Kasumi-1 (cell line): ENCODE measurements at places on chromosomes 4 and X.

- DNase-seq = no peak
These were observed 22.5 kb downstream of the ELF2 start for GRCh38 chr4:139154538-139154937.

DNA sequence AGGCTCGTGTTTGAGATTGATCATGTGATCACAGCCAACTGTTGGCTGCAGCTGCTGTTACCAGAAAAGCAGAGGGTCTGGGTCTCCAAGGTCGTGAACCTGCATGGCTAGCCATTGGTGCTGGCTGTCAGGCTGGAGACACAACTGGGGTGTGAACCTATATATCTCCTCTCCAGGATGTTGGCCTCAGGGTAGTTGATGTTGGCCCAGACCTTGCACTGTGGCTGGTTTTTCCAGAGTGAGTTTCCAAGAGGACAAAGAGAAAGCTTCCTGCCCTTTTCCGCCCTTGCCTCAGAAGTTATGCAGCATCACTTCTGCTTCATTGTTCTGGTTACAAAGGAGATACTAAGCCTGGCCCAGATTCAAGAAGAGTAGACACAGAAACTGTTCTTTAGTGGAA lies 607.8 kb upstream of the HS3ST1 start:
- no peak for DNase-seq

GRCh38 chrX:12245650-12246645 lies 107.7 kb downstream of the FRMPD4 start:
- DNase-seq = no peak

- DNase-seq = no peak
These were observed 91.6 kb downstream of the APBB2 start for GRCh38 chr4:41122775-41123174.

DNA sequence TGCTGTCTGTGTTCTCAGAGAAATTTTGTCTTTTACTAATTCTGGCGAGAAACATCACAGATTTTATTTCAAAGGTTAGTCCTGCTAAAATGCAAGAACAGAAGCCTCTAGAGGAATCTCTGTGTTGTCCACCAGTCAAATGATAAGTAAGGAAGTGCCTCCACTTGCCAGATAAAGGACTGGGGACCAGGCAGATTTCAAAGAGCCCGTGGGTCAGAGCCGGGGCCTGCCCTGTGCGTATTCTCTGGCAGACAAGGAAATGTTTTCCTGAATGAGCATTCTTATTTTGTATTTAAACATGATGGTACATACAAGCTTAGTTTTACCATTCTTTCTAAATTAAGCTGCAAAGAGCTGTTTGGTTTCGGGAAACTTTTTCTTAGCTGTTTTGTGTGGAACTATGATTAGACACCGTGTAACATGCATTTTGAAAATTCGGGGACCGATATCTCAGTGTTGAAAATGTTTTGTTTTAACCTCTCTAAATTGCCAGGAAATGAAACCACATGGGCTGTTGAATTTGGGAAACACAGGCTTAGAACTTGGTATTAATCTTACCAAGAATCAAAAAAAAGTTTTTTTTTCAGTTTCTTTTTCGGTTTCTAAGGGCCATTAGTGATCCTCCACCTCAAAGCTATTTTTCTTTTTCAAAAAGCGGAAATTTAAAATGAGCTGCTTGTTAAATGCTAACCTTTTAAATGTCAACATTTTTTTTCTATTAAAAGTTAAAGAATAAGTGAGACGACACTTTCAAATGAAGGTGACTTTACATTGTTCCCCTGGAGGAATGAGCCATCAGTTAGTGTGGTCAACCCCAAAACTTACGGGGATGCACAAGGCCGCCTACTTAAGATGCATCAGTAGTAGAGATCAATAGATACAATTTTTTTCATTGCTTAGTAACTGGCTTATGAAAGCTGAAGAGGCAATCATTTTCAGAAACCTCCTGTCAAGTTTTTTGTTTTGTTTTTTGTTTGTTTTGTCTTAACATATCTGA lies 89.6 kb upstream of the MTM1 start:
- DNase-seq = no peak

DNA sequence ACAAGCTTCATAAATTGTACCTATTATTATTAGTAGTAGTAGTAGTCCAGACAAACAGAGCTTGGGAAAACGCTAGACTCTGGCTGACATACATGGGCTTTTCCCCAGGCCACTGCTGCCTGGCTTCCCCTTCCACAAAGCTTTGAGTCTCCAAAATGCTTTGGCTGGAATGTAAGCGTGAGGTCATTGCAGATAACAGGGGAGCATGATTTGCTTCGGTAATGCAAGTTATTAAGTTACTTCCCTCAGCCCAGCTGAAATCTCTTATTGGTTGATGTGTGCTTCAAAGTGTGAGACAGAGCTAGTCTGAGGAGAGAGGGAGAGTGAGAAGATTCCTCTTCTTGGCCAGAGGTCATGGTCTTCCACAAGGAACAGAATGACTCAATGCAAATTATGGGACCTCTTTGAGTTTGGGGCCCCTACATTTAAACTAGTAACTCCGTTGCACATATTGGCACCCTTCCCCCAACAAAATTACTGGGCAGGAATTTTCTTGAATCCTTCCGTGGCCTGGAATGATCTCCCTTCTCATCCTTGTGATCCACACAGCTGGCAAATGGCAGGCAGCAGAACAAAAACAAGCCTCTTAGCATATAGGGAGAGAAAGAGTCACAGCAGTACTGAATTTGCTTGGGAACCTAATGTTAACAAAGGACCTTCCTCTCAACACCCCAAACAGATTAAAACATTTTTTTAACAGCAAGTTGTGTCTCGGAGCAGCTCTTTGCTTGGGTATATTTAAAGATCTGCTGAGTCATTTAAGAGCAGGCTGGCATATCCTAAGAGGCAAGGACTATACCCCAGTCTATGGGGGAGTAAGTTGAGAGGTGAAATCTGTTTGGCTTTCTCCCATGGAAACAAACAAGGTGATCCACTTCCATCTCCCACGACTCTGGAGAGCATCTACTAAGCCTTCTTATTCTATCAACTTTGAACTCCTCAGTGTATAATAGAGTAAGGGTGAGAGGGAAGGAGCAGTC lies 19.9 kb downstream of the AR start:
- no peak for DNase-seq

DNA sequence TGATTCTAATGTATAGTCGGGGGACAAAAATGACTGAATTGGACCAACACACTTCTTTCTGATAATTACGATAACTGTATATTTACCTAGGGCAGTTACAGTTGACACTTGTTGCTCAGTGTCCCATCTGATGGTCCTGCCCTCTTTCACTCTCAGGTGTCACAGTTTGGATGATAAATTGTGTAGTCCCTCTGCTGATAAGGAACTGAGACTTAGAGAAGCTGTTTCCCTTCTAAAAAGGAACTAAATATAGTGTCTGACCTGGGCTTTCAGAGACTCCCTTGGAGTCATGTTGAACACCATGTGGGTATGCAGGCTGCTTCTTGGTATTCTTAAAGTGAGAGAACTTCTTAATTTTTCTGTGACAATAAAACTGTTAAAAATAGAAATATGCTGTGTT lies 23.7 kb upstream of the PNPLA4 start:
- DNase-seq = peak; percentile 6

DNA sequence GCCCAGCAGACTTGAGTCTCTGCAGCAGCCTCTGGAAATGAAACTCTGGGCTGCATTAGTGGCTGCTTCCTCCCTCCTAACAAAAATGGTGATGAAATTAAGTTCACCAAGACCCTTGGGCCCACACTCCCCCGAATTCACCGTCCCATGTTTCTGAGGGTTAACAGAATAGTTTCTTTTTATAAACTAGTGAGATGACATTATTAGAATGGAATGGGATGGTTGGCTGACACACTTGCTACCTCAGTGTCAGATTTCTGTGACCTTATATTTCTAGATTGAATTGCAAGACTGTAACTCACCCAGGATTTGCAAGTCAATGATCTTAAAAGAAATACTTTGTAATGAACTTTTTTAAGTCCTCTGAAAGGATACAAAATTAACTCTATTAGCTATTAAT lies 127.1 kb downstream of the SHROOM3 start:
- no peak for DNase-seq

DNA sequence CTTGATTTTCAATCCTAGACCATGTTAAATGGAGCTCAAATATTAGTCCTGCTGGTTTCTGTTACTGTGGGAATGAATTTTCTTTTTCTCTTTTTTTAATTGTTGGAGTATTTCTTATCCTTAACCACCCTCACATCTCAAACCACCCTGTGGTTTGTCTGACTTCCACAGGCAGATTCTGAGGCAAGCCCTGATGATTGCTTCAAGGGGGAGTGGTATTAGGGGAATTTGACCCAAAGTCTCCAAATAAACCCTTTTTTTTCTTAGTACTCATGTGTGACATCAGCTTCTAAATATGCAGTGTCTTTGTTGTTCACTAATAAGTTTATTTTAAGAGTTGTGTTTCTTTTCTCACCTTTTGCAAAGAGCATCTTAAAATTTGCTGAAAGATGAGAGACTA lies 810.3 kb downstream of the IL1RAPL1 start:
- no peak for DNase-seq

GRCh38 chrX:122913134-122913533 lies 270.9 kb upstream of the GRIA3 start:
- no peak for DNase-seq

DNA sequence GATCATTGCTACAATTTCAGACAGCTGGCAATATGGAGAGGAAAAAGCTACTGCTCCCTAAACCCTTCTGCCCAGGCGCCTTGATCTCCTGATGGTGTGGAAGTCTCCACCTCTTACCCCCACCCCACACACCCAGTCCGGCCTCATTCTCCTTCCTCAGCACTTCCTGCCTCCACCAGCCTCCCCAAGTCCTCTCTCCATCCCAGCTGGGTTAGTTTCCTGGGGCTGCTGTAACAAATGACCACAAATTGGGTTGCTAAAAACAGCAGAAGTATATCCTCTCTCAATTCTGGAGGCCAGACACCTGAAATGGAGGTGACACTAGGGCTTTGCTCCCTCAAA lies 1.1 kb upstream of the CCNQ start:
- DNase-seq = peak; percentile 36

- no peak for DNase-seq
These were observed 61.3 kb downstream of the AFAP1 start for GRCh38 chr4:7878323-7878722.

- no peak for DNase-seq
These were observed 156.8 kb upstream of the HS3ST1 start for GRCh38 chr4:11585506-11585905.

GRCh38 chr4:75895744-75896314 lies 6.4 kb downstream of the PPEF2 start:
- DNase-seq = peak; percentile 37

GRCh38 chrX:46202733-46203514 lies 342.3 kb downstream of the ZNF674 start:
- DNase-seq = no peak

DNA sequence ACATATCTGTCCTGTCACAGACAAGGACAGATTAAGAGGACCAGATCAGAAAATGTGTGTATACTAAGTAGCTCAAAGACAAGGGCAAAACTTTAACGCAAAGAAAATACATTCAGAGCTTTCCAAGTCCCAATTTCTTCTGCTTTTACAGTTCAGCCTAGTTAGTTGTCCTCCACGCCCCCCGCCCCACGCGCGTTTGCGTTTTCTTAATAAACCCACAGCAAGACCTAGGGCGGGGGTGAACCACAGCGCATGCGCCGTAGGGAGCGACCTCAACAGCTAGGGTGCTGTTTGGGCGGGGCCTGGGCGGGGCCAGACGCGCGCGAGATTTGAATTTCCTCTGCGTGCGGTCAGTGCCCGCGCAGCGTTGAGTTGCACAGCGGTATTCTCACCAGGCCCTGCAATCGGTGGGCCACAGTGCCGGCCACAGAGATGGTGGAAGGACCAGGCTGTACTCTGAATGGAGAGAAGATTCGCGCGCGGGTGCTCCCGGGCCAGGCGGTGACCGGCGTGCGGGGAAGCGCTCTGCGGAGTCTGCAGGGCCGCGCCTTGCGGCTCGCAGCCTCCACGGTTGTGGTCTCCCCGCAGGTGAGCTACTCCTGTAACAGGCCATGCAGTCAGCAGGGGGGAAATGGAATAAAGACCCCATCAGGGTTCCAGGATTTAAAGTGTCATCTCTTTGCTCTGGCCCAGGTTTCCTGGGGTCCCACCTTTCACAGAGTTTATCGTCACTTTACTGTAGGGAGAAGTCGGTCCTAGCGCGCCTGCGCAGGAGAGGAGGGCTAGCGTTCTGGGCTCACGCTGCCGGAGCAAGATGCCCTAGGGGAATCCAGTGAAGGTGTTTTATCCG lies at the start of gene NEIL3:
NEIL3 (plus strand) TSS at position 353 of the 850 bp plus-strand sequence; CDS start at position 433, 80 bp downstream.
- DNase-seq = peak; percentile 83

GRCh38 chrX:135086197-135086854 lies 34.0 kb downstream of the ETDB start:
- peak; percentile 23 for DNase-seq

GRCh38 chr4:140054861-140055260 lies 99.1 kb downstream of the MAML3 start:
- no peak for DNase-seq

DNA sequence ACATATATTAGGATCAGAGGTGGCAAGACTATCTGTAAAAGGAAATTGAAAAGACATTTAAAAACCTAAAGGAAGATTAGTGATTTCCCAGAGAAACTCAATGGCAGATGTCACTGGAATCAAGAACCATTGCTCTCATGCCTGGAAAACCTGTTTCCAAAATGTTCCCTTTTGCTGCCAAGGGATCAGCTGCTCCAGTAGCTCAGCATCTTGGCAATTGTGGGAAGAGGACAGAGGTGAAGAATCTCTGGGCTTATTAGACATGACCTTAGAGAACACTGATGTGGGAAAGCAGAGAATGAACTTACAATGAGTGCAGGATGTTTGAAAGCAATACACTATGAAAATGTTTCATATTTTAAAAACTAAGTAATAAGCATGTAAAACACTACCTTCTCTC lies 98.3 kb downstream of the SHROOM3 start:
- no peak for DNase-seq

GRCh38 chrX:71623714-71624113 lies 5.4 kb upstream of the CXCR3 start:
- DNase-seq = no peak

DNA sequence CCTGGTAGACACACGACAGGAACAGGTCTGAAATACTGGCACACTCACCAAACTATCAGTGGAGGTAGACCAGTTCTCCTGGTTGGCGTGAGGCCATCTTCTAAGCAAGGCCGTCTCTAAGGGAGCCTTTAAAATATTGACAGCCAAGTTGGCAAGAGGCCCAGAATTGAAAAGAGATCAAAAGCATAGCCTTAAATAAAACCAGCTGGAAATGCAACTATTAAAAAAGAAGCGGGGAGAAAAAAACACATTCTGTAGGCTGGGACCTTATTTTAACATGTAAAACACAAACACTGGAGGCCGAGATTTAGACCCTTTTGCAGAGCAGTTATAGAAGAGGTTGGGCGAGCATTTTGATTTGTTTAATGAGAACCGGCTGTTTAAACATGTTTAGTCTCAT lies 233.0 kb upstream of the CLNK start:
- DNase-seq = no peak

- DNase-seq = no peak
These were observed 55.1 kb downstream of the GPR82 start for GRCh38 chrX:41779030-41779564.

DNA sequence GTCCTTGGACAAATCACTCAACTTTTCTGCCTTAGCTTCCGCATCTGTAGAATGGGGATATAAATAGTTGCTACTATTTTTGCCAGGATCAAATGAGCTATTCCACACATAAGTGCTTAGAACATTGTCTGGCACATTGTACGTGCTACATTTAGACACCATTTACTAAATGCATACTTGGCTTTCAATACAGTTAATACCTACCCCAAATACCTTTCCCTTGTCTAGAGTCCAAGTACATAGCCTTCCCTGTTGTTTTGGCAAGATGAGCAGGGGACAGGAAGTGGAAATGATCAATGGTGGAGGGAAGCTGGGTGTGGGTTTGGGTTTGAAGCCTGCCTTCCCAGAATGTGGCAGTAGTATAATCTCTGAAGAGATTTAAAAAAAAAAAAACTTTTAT lies 82.0 kb downstream of the CHRDL1 start:
- DNase-seq = no peak

GRCh38 chr4:163331629-163332376 lies 593 bp downstream of the NPY1R start:
- DNase-seq = no peak
